ENCODE measurements at places on chromosomes 1 and 21. TPM values are rescaled to one million over a fixed set of nuclear protein-coding genes. Genes with fewer than 3 reads are reported as not detected.

GRCh38 chr1:203324105-203325025, 19.0 kb downstream of the BTG2 start:
- no peak for DNase-seq

GRCh38 chr1:164950541-164950986, 391.6 kb downstream of the PBX1 start:
- DNase-seq: no peak

DNA sequence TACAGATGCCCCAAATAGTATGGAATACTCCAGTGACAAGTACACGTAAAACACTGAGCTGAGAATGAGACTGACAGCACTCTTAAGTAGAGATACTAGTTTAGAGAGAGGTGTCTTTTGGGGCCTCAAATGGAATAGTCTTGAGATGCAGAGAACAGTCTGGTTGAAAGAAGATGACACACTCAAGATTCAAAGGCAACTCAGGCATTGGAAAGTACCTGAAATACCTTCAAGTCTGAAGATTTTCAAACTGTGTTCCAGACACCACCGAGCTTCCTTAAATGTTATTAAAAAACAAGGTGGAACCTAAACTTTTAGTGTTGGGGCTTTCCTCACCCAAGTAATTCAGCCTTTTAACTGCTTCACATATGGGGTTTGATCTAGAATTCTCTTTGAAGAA, 437.7 kb downstream of the OMA1 start:
- DNase-seq: no peak

GRCh38 chr1:9319789-9320519, 27.3 kb downstream of the SPSB1 start:
- no peak for DNase-seq

GRCh38 chr21:15667819-15668218, 62.0 kb upstream of the USP25 start:
- DNase-seq: no peak

DNA sequence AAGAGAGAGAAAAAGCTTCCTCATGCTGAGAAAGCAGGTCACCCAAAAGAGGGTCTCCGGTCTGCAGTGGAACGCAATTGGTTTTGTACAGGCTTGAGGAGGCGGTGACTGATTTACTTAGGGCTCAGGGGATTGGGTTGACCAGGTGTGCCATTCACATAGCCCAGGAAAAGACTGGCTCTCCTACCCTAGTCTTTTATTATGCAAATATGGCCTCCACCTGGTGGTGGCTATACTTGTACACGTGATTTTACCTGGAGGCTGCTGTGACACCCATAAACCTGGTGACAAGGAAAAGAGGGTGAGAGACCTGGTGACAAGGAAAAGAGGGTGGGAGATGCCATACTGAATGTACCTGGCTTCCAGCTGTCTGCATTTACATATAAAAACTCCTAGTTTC, 49.9 kb downstream of the DNTTIP2 start:
- DNase-seq: no peak

- no peak for DNase-seq
These were observed 27.4 kb upstream of the GPR25 start for GRCh38 chr1:200845360-200845759.

The ASTN1 gene
- polyA plus RNA-seq: 1.8 TPM

The SELL gene
- 3.5 TPM for polyA plus RNA-seq

The UBXN10 gene
- 5.6 TPM for polyA plus RNA-seq

Data from right renal cortex interstitium (tissue), 3 donors.